CD4-positive, alpha-beta T cell treated with Interleukin-17A for 4 hours (primary cell): ENCODE measurements at places on chromosomes 13 and 19.

DNA sequence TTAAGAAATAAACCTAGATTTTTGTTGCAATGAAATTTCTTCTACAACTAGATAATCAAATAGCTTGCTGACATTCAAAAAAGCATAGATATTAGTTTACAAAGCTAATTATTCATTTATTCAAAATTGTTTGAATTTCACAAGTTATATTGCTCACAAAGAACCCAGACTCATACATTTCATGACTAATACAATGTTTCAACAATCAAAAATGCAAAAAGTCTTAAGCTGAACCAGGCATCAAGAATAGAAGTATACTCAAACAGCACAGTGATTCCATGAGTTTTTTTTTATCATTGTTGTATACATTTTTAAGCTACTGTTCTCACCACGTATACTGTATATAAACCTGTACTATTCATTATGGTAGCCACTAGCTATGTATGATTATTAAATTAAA lies 51.0 kb downstream of the DIAPH3 start:
- no peak for DNase-seq

DNA sequence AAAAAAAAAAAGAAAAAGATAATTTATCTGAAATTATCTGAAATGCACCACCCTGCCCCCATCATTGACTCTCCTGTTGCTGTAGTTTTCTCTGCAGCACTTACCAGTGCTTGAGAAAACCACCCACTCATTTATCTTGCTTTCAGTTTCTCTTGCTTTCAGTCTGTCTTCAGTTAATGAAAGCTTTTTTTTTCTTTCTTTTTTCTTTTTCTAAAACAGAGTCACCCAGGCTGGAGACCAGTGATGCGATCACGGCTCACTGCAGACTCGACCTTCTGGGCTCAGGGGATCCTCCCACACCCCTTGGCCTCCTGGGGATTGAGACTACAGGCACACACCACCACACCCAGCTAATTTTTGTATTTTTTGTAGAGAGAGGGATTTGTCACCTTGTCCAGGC lies 4.3 kb upstream of the ACP5 start:
- DNase-seq, result peak; percentile 48

DNA sequence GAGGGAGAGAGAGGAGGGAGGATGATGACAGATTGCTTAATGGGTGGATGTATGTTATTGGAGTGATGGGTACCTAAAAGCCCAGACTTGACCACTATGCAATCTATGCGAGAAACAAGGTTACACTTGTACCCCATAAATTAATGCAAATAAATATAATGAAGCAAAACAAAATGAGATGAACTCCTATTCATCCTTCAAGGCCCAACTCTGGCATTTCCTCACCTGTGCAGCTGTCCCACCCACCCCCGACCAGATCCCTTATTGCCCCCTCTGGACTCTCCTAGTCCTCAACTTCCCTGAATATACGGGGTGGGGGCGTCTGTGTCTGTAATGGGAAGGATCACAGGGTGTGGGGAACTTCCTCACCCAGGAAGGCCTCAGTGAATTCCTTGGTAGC lies 4.1 kb downstream of the PGLYRP2 start:
- no peak for DNase-seq

GRCh38 chr13:46101484-46102254 lies 3.2 kb downstream of the CPB2 start:
- DNase-seq, result no peak

DNA sequence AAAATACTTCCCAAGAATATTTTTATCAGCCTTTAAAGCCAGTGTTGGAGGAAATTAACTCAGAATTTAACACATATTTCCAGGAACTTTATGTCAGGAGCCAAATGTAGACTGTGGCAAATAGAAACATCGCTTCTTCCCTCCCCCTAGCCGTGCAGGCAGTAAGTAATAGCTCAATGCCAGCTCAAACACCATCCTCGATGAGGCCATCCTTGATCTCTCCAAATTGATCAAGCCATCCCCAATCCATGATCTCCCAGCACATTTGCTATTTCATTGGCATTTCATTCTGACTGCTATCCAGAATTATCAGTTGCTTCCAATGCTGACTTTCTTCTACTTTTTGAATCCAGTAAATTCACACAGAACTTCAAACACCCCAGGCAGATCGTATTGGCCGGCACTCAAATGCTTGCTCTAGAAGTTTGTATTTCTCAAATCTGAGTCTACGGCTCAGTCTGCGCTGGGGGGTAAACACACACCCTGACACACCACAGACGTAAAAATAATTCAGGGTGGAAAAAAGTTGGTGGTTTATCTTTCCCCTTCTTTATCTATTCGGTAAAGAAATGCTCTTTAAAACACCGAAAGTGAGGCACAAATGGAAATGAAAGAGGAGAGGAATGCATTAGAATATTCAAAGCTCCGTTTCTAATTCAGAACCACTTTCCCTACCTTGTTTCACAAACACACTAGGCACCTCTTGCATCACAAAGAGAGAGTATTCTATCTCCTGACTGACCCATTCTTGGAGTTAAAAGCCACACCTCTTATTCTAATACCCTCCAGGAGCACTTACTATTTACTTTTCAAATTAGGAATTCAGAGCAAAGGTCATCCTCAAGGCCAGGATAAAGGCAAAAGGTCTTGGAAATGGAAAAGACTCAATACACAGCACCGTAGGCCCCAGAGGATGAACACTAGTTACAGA lies 991 bp downstream of the OBI1 start:
- no peak for DNase-seq

DNA sequence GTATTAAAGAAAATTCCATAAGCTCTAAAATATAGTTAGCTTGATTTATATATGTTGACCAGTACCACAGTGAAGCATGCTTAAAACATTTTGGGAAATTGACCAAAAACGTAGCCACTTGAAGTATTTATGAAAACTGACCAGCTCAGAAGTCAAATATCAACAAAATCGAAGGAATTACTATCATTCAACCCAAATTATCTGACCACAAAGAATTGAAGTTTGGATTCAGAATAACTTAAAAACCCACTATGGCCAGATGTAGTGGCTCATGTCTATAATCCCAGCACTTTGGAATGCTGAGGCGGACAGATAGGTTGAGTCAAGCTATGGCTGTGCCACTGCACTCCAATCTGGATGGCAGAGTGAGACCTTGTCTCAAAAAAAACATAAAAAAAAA lies 31.9 kb downstream of the GPALPP1 start:
- DNase-seq, result no peak

DNA sequence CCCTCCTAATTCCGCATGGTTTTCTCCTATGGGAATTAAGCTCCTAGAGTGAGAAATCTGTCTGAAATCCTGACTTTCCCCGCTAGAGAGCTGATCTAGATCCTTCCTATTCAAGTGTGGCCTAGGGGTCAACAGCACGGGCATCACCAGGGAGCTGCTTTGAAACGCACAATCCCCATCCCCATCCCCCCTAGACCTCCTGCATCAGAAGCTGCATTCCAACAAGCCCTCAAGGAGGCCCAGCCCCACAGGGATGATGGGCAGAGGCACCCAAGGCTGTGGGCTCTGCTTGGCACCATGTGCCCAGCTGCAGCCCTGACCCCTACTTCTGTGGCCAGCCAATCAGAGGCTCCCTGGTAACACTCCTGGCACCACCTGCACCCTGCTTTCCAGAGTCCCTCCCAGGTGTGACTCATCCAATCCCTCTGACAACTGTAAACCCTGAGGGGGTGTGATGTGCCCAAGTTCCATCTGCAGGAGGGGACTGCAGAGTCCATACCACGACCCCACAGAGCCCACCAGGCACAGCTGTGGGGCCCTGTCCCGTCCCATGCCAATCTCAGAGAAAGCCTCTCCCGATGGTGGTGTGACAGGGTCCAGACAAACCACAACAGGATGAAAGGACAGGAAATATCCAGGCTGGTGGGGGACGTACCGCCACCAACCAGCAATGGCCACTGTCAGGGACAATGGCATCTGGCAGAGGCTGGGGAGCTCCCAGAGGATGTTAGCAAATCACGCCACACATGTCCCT lies 19.8 kb upstream of the SLC35E1 start:
- DNase-seq, result no peak

DNA sequence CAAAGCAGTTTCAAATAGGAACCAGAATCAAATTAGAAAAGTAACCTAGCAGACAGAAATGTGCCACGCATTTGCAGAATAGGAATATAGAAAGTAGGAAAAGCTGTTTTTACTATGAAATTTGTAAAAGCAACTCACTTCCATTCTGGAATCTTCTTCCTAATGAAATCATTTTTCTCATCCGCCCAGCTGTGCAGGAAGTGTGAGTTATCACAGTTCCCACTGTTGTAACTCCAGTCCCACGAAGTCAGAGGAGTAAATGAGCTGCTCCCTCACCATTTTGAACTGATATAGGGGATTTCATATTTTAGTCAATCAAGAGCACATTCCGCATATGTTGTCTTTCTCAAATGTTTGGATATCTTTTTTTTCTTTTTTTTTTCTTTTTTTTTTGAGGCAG lies 230.8 kb downstream of the TBC1D4 start:
- DNase-seq, result no peak

- DNase-seq, result no peak
Measured at GRCh38 chr13:90455067-90455466, 892.4 kb upstream of the MIR17HG start.

DNA sequence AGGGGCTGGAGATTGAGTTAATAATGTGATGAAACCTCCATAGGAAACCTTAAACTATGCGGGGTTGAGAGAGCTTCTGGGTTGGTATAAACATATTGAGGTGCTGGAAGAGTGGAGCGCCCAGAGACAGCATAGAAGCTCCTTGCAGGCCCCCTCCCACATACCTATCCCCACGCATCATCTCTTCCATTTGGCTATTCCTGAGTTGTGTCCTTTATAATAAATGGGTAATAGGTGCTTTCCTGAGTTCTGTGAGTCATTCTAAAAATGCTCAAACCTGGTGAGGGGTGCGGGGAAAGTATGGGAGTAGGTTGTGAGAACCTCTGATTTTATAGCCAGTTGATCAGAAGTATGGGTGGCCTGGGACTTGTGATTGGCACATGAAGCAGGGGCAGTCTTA lies 14.6 kb downstream of the CCDC122 start:
- DNase-seq, result no peak

DNA sequence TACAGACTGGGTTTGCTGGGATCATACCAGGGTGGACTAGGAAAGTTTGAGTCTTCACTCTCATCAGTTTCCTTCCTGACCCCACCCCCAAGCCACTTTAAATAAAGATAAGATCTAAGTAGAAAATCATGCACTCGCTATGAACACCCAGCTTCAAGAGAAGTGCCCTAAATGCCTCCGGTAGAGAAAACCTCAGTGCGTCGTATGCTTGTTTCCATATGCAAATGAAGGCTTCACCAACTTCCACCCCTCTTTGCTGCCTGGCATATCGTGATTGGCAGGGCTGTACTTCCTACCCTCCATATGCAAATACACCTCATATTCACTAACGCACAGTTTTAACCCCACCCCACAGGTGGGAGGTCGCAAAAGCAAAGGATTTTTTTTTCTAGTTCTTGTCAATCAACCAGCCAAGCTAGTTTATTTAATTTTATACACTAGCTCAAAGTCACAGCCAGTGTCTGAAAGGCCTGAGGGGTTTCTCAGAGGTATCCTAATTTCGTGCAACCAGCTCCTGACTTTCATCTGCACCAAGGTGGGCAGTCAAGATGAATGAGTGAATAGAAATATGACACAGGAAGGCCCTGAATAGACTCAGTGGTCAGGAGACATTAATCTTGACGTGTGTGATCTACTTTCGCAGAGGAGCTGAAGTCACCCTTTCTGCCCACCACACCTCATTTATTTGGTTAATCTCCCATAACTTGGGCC lies 121.1 kb upstream of the TSHZ3 start:
- DNase-seq, result no peak

GRCh38 chr19:40523322-40524047 lies 53.2 kb upstream of the SHKBP1 start:
- DNase-seq, result peak; percentile 37

DNA sequence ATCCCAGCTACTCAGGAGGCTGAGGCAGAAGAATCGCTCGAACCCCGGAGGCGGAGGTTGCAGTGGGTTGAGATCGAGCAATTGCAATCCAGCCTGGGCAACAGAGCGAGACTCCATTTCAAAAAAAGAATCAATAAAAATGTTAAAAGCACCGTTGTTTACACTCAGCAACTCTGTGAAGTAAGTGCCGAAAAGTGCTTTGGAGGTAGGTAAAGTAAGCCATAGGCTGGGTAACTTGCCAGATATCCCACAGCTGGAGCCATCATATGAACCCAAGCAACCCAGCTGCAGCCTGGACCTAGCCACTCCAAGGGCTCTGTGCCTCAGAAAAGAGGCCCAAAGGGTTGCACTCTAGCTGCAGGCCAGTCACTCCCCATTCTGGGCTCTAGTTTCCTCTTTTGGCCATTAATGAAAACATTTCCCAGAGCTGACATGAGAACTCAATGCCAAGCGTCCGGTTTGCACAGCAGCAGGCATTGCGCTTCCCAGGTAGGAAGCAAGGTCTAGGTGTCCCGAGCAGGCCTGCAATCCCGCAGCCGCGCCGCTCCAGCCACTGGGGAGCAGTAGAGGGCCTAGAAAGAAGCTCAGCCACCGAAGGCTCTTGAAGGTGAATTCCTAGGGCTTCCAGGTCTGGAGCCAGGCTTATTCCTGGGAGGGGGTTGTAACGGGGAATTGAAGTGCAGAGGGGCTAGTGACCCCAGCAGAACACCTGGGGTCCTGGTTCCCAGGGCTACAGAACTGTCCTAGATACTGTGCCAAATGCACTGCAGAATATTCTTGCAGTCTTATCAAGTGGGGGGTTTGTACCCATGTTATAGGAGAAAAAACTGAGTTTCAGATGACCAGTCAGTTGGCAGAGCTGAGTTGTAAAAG lies 4.1 kb upstream of the CD79A start:
- DNase-seq, result peak; percentile 81

- no peak for DNase-seq
Measured at GRCh38 chr13:109496216-109496615, 290.2 kb downstream of the IRS2 start.

DNA sequence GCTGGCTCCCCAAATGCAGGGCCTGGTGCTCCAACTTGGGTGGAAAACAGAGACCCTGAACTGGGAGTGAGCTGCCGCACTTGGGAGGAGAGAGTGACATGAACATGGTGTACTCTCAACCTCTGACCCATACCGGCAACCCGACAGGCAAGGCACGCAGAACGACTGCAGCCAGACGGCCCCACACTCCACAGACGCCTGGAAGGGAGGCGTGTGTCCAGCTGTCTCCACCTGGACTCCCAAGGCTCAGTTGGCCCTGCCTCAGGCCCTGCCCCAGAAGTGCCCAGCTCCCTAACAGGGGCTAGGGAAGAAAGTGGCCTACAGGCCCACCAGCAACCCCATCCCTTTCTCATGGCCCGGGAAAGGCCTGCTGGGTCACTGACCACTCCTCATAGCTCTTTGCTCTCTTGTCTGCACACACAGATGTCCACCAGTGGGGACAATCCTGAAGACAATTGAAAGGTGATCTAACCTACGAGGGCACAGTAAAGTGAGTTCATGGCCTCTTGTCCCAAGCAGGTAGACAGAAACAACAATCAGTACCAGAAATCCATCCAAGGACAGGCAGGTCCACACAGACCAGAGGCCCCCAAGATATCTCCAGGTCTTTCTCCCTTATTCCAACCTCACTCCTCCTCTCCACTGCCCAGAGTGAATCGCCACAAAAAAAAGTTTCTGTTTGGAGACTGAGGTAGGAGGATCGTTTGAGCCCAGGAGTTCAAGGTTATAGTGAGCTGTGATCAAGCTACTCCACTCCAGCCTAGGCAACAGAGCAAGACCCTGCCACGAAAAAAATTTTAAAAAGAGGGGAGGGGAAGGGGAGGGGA lies 28.2 kb downstream of the ELL start:
- no peak for DNase-seq

- peak; percentile 41 for DNase-seq
Measured at GRCh38 chr13:99617474-99618255, 116.4 kb downstream of the TM9SF2 start.

GRCh38 chr13:66218583-66218982 lies 1011.6 kb downstream of the PCDH9 start:
- no peak for DNase-seq

- DNase-seq, result no peak
Measured at GRCh38 chr13:46552303-46552682, 677 bp upstream of the LRCH1 start.
